Transverse colon (tissue), 4 donors: ENCODE measurements at places on chromosomes 7 and 10. TPM values are rescaled to one million over a fixed set of nuclear protein-coding genes. Genes with fewer than 3 reads are reported as not detected.

Gene LYZL2
- not detected for total RNA-seq

Gene IDE
- total RNA-seq, result 24.6 TPM

Gene CALML3
- not detected for total RNA-seq

Gene VKORC1L1
- 24.7 TPM for total RNA-seq

Gene SH2D4B
- total RNA-seq, result not detected

Gene PCLO
- total RNA-seq, result 11.6 TPM

Gene ASB4
- not detected for total RNA-seq

Gene PTPN20
- not detected for total RNA-seq

Gene AKR1D1
- total RNA-seq, result not detected

Gene LRRD1
- total RNA-seq, result not detected

Gene MEPCE
- total RNA-seq, result 25.9 TPM

Gene WDR86
- 7.3 TPM for total RNA-seq

Gene CYP3A4
- 22.1 TPM for total RNA-seq

Gene ZNRF2
- 83.0 TPM for total RNA-seq

Gene PKD1L1
- 37.4 TPM for total RNA-seq

Gene AKR1E2
- 3.8 TPM for total RNA-seq

Gene SMIM30
- 35.9 TPM for total RNA-seq

Gene ACSM6
- not detected for total RNA-seq

Gene COL26A1
- not detected for total RNA-seq

Gene CPED1
- 13.3 TPM for total RNA-seq

Gene TMEM243
- 2.2 TPM for total RNA-seq

Gene TMEM184A
- total RNA-seq, result 151 TPM

Gene CCDC172
- not detected for total RNA-seq

Gene NPC1L1
- total RNA-seq, result not detected

Gene FGFR2
- total RNA-seq, result 102 TPM

Gene KDM7A
- 60.0 TPM for total RNA-seq
